DND-41 (cell line): ENCODE measurements at places on chromosomes 3 and 15.

- DNase-seq = no peak
These were observed 14.8 kb downstream of the ANXA2 start for GRCh38 chr15:60382773-60383674.

GRCh38 chr3:186786922-186787321 lies 3.5 kb downstream of the EIF4A2 start:
- no peak for DNase-seq

DNA sequence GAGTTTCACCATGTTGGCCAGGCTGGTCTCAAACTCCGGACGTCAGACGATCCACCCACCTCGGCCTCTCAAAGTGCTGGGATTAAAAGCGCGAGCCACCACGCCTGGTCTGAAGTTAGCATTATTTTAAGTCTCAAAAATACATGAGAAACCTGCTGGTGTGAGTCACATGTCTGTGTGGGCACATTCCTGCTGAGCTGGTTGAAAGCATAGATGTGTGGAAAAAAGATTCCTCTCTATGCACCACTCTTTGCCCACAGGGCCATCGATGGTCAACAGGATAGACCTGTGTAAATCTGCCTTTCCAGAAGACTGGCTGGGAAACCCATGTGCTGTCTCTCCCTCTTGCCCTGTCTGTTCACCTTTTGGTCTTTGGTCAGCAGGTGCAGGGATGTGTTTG lies 63.5 kb downstream of the CHRD start:
- DNase-seq = no peak

DNA sequence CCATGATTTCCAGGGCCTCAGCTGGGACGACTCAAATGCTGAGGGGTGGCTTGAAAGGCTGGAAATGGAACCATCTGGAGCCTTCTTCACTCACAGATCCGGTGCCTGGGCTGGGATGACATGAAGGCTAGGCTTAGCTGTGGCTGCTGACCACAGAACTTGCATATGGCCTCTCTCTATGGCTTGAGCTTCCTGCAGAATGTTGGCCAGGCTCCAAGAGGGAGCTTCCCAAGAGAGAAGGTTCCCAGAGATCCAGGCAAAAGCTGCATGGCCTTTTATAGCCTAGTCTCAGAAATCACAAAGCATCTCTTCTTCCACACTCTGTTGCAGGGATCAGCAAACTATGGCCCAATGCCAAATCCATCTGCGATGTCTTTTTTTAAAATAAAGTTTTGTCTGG lies 44.8 kb downstream of the GATM start:
- DNase-seq = no peak

DNA sequence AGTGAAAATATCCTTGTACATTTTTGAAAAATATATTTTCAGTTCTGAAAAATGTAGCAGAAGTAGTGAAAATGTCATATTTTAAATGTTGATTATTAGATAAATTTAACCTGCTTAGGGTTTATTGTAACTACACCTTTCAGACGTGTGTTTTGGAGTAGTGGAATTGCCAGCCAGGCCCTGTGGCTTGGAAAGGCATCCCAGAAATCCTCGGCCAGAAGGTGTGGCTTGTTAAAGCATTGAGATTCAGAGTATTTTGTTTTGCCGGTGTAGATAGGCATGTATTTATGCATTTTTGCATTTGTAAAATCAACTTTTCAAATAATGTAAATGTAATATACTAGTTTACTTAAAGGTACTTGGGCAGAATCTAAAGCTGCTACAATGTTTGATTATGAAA lies 7.0 kb downstream of the EBLN2 start:
- DNase-seq = no peak
